Stimulated activated CD8-positive, alpha-beta memory T cell treated with anti-CD3 and anti-CD28 coated beads, Interleukin-2, amount 100 ng/mL, for 1 hour (primary cell): ENCODE measurements at places on chromosomes 2 and 18.
A peak's percentile ranks its signal among the peaks of the same experiment; 100 is the strongest.

GRCh38 chr2:233143700-233144331 lies 83.7 kb downstream of the INPP5D start:
- DNase-seq = no peak

GRCh38 chr2:181959508-181959907 lies 26.1 kb upstream of the PPP1R1C start:
- DNase-seq = no peak

DNA sequence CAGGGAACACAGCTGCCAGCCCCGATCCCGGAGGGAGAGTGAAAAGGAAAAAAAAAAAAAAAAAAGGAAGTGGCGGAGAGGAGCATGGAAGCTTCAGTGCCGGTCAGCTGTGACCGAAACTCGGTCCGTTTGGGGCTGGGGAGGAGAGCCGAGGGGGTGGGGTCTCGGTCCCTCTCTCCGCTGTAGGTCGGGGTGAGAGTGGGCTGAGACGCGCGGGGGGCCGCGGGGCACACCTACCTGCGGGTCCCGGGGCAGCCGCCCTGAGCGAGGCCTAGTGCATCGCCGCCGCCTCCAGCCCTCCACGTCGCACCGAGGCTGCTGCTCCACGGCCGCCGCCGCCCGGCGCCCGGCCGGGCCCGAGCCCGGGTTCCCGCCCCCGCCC lies 536 bp downstream of the VPS54 start:
- DNase-seq = peak; percentile 33

GRCh38 chr2:219731173-219731572 lies 103.7 kb downstream of the SLC4A3 start:
- DNase-seq = no peak

DNA sequence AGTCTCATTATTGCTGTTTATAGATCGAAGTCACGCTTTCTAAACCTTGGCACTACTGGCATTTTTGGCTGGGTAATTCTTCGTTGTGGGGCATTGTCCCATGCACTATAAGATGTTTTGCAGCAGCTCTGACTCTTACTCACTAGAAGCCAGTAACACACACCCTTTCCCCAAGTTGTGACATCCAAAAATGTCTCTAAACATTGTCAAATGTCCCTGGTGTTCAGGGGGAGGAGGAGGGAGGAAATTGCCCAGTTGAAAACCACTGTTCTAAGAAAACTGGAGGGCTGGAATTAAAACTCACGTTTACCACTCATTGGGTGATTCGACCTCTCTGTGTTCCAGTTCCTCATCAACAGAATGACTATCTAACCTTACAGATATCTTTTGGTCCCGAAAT lies 115.7 kb upstream of the KLF7 start:
- DNase-seq = no peak

- no peak for DNase-seq
Observed at GRCh38 chr2:76829374-76830234, 692.6 kb downstream of the LRRTM4 start.

GRCh38 chr2:4122726-4123125 lies 419.4 kb downstream of the DCDC2C start:
- DNase-seq = no peak

- DNase-seq = no peak
Observed at GRCh38 chr2:183078163-183078463, 434 bp upstream of the DUSP19 start.

GRCh38 chr2:207317378-207317984 lies 151.7 kb upstream of the KLF7 start:
- DNase-seq = no peak

GRCh38 chr2:217179854-217180253 lies 320.0 kb upstream of the TNP1 start:
- no peak for DNase-seq

GRCh38 chr2:174597345-174598047 lies at the start of gene WIPF1:
TSS of gene WIPF1 (minus strand) at chr2:174597804. CDS start at chr2:174585573, 12,231 bp downstream.
- peak; percentile 24 for DNase-seq

DNA sequence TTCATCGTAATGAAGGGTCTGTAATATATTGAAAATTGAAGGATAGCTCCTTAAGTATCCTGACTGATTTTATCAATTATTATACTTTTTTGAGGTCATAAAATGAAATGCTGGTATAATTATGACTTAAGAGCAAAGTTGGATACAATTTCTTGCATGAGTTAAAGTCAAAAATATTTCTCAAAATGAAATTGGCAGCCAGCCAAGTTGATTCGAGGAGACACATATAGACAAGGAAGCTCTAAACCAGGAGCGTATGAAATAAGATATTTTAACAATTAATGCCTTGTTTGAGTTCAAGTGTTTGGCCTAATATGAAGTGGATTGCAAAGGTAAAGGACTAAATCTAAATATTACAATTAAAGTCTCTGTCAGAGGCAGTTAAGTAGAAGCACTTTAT lies 260.4 kb upstream of the DSEL start:
- DNase-seq = no peak

DNA sequence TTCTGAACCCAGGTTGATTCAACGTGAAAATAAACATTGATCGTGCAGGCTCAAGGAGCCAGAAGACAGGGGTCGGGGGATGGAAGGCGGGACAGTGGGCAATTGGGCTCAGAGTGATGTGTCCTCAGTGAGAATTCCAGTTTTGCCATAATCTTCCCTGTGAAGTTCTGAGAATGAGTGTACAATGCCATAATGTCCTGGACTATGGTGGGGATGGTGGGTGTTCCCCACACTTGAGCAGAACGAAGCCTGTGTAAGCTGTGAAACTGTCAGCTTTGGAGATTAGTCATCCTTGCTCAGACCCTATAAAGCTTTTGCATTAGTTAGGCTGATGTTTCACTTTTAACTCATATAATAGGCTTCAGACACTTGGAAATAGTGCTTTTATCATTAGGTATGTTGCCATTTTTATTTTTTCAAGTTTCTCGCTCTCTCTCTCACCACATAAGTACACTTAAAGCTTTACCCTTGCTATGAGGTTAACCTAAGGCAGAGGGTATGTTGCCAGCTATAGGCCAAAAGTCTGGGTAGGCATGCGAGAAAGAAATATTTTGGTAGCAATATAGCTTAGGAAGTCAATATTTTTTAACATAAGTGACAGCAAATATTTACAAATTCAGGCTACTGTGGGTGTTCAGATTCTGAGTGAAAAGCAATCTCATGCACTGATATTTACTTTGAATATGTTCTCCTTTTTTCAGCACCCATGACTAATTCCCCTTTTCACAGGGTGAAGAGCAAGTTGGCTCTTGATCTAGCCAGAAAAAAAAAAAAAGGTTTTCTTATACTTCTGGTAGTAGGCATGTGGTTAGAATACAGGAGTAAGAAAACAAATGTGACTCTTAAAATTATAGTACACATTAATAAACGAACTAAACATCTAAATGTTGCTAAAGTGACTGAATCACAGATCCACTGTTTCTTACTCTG lies 47.2 kb downstream of the CDC42EP3 start:
- no peak for DNase-seq

- no peak for DNase-seq
Observed at GRCh38 chr2:229407170-229407569, 136.1 kb upstream of the PID1 start.

DNA sequence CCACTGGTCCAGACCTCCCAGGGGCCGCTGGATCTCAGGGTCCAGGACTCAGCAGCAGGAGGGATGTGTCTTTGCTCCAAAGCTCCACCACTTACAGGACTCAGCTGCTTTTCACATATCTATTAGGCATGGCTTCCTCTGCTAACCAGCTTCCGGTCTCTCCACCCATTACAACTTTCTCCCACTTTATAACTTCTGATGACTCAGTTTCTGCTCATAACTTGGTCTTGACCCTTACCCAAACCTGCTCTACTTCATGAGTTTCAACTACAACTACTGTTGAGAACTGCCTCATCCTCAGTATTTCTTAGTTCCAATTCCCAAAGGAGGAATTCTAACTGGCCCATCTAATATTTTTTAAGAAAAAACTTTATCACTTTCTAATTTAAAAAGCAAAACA lies 17.2 kb downstream of the SULT1C2 start:
- DNase-seq = no peak

DNA sequence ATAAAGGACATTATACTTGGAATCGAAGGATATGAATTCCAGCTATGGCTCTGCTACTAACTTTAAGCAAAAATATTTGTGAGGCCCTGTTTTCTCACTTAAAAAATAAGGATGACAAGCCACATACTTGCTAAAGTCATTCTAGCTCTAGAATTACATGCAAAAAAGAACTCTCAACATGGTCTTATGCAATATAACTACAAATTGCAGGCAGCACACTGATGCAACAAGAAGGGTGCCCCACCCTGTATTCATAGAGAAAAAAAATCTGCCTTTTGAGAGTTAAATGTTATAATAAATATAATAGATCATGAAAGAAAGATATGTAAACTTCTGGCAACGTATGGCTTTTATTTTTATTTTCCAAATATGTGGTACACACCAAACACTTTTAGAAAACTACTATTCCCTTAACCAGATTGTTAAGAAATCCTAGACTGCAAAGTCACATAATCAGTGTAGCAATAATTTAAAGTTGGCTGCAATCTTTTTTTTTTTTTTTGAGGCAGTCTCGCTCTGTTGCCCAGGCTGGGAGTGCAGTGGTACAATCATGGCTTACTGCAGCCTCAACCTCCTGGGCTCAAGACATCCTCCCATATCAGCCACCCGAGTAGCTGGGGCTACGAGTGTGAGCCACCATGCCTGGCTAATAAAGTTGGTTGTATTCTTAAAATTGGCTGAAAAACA lies 40.2 kb upstream of the WDSUB1 start:
- no peak for DNase-seq

DNA sequence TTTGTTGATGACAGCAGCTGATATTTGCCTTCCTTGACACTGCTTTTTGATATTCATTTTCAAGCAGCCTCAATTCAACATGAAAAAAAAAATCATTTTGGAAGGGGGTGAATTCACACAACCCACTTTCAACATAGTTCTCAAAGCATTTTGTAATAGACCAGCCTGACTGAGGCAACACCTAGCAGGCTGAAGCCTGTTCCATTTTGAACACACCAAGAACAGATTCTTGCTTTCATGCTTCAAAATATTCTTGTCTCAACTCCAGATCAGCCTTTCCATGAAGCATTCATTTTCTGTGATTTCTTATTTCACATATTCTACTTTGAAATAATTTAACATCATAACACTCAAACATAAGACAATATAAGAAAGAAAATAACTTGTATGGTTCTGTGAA lies 812.6 kb upstream of the POU3F3 start:
- DNase-seq = no peak

DNA sequence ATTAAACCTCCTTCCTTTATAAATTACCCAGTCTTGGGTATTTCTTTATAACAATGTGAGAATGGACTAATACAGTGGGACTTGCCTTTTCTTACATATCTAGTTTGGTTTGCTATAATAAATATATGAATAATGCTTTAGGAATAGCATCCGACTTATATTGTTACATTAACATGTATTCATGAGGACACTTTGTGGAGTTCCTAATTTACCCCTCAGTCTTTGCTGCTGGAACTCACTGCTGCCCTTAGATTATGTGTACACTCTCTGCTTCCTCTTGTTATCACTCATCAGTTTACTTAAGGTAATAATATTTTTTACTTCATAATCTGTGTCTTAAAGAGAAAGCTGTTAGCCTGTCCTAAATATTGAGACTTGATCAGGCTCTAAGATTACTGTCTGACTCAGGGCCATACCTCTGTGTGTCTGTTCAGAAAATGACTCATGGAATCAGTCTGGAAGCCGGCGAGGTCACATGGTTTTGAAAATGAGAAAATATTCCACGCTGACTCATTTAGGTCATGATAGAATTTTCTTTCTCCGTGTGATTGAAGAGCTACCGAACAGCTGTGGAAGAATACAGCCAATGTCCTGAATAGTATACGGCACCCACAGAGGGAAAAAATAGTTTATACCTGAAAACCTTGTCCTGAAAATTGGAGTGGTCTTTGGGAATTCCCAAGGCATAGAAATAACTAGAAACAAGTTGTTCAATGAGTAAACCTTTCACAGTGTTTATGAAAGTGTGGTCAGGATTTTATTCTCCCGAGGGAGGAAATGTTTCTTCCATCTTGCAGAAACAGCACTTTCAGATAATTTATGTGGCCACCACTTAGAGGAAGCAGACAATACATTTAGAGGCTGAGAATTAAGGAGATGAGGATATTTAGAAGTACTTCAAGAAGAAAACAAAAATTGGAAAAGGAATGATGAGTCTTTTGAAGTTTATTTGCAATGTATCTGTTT lies 156.4 kb downstream of the DSEL start:
- no peak for DNase-seq

DNA sequence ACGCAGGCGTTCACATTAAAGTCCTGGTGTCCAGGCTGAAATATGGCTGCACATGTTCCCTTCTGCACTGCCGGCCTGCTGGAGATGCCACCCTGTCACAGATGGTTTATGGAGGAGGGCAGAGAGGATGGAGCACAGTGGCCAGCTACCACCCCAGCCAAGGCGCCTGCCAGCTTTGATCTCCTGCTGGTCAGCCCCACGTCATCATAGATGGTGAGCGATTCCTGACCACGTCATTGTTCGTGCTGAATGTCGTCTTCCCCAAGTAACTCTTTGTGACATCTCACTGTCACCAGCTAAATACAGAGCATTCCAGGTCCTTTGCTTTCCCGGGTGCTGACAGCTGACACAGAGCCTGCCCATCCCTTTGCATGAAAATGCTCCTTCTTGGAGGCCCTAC lies 248.3 kb downstream of the TTC32 start:
- DNase-seq = no peak

GRCh38 chr2:164873210-164873908 lies 31.7 kb upstream of the COBLL1 start:
- no peak for DNase-seq

GRCh38 chr2:45699032-45699658 lies 47.7 kb downstream of the PRKCE start:
- DNase-seq = no peak

DNA sequence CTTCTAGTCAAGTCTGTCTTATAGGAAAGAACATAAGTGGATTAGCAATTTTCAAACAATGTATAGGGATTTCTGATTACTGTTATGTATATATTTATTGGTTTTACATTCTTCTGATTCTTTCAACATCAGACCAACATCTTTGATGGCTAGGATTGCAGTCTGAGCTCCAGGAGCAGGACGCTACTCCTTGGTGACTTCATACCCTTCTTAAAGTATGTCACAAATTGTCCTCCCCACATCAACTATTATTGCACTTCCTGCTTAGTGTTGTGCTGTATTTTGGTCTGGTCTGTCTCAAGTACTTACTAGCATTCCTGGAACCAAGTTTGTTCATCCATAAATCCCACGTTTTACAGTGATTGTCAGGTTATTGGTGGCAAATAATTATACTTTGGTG lies 49.0 kb downstream of the MAP2 start:
- no peak for DNase-seq

- DNase-seq = no peak
Observed at GRCh38 chr2:232498452-232498851, 10.8 kb upstream of the ECEL1 start.

GRCh38 chr2:187232749-187233148 lies 215.3 kb downstream of the CALCRL start:
- no peak for DNase-seq

DNA sequence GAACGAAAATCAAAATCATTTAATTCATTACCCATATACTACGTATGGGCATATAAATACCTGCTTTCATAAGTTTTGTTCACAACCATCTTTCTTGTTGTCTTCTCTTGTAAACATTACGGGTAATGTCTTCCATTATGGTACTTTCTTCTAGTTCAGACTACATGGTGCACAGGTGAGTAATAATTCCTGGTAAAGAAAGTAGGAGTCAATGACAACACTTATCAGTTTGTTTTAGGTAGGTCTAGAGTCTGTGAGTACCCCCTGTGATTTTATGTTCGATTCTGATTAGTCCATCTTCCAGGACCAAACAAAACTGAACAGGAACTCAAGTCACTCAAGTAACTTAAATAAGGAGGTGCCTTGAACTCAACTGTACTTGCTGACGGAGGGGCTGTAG lies 25.2 kb upstream of the CTLA4 start:
- no peak for DNase-seq

- DNase-seq = no peak
Observed at GRCh38 chr18:8001711-8002301, 434.7 kb downstream of the PTPRM start.
